Natural killer cell treated with Interleukin-12 subunit alpha and Interleukin-12 subunit beta and Interleukin-15 and Interleukin-18, amount 100 ng/mL, for 72 hours (primary cell): ENCODE measurements at places on chromosomes 5 and 9.

GRCh38 chr5:75639535-75640311 is 28.5 kb downstream of the ANKDD1B start:
- DNase-seq: no peak

DNA sequence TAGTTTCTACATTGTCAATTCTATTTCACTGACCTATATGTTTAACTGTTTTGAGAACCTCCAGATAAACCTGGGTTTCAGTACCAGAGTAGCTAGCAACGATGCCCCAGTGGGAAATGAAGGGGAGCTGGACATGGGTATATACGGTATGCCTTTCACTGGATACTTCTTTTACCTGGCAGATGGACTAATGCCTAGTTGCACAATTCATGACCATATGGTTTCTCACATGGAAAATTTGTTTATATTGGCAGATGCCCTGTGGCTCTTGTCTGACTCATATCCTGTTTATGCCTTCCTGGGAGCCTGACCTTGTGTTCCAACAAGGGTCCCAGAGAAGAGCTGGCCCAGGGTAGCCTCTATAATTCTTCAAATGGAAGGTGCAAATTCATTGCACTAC is 144.1 kb downstream of the MAT2B start:
- no peak for DNase-seq

DNA sequence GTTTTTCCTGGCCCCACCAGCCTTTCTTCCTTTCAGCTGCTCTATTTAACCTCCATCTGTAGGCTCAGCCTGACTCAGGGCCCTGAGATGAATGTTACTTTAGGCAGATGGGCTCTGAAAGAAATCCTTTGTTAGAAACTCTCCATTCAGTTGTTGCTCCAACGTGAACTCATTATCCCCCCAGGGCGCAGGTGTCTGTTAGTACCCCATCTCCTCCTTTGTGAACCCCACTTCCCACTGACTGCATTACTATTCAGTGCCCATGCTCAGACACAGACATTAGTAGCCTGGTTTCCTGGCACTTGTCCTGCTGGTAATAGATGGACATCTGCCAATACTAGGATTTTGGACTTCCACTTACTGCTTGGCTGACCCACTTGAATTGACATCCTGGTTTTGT is 1271.6 kb downstream of the PTPRD start:
- no peak for DNase-seq

GRCh38 chr5:98933445-98934072 is 4.8 kb upstream of the CHD1 start:
- no peak for DNase-seq

GRCh38 chr9:123438321-123438720 is 82.3 kb downstream of the CRB2 start:
- no peak for DNase-seq

DNA sequence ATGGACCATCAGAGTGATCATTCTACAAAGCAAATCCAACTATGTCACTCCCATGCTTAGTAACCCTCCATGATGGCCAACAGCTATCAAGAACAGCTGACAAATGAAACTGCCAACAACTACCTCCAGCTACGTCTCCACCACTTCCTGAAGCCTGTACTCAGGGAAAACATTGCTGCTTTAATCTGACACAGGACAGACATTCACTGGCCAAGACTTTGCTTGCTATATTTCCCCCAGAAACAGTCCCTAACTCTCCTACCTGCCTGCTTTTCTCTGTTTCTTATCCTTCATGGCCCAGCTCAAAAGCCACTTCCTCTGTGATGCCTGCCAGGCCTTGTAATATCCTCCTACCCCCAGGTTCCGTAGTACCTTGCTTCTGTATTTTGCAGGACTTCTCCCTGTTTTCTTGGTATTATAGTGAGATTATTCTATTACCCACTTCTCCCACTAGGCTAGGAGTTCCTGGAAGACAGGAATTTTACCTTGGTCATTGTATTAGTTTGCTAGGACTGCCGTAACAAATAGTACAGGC is 14.7 kb upstream of the RAB14 start:
- DNase-seq: no peak

- no peak for DNase-seq
These were observed 93.3 kb downstream of the DAPK1 start for GRCh38 chr9:87590996-87591395.

DNA sequence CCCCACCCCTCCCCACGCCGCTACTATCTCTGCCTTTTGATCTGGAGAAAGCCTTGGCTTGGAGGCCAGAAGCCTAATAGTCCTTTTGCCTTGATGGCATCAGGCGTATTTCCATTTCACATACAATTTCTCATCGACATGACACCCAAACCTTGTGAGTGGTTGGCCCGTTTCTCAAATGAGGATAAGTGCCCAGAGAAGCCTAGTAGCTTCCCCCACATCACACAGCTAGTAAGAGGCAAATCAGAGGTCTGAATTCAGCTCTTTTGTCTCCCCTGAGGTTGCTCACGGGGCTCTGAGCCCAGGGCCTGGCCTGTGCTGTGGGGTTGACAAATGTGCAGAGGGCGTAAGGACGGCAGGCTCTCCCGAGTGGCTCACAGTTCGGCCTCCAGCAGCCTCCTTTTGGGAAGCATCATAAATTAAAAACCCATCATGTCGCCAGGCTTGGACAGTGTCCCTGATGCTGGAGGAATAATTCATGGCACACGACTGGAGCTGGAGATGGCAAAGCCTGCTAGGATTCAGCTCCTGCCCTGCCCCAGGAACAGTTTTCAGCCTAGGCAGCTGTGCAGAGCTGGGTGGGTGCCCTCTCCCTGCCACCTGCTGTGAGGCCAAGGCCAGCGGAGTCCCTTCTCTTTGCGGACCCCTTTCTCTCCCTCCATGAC is 263.8 kb downstream of the NSG2 start:
- no peak for DNase-seq

DNA sequence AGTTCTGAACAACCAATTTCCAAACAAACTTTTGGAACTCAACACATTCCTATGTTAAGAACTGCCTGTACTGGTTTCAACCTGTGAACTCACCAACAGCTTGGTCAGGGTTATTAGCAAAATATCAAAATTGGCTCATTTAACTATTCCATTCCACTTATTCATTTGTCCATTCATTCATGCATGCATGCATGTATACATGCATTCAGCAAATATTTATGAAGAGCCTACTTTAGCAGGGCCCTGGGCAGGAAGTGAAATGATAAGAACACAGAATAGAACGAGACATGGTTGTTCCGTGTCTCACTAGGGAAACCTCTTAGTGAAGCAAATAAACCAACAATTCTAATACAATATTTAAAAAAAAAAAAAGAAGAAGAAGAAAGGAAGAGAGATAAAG is 107.4 kb downstream of the GLIS3 start:
- no peak for DNase-seq

GRCh38 chr5:852431-853401 is 1.9 kb upstream of the ZDHHC11 start:
- peak; percentile 54 for DNase-seq

DNA sequence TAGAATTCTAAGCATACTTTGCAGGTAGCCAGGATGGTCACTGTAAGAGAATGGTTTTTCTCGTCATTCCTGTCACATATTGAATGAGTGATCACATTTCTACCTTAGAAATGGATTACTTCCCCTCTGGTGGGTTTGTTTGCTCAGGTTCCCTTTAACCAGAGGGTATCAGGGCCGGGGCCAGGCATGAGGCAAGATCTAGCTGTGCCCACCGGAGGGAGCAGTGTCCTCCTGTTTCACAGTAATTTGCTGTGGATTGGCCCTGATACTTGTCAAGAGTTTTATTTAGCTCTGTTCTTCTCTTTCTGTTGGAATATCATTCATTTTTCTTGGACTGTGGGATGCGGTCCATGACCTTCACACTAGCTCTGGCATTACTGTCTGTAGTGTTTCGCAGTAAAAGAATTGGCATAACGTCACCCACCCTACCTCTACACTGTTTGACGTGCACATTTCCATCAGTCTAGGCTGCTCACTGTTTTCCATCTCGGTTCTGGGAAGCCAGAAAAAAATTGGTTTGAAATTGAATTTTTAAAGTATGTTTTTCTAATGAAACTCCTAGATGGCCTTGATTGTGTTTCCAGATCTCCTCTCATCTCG is 42.4 kb upstream of the ZBED3 start:
- DNase-seq: no peak

GRCh38 chr5:78242001-78242400 is 52.5 kb downstream of the AP3B1 start:
- no peak for DNase-seq

- no peak for DNase-seq
These were observed 455.4 kb downstream of the CAAP1 start for GRCh38 chr9:26437056-26437711.

DNA sequence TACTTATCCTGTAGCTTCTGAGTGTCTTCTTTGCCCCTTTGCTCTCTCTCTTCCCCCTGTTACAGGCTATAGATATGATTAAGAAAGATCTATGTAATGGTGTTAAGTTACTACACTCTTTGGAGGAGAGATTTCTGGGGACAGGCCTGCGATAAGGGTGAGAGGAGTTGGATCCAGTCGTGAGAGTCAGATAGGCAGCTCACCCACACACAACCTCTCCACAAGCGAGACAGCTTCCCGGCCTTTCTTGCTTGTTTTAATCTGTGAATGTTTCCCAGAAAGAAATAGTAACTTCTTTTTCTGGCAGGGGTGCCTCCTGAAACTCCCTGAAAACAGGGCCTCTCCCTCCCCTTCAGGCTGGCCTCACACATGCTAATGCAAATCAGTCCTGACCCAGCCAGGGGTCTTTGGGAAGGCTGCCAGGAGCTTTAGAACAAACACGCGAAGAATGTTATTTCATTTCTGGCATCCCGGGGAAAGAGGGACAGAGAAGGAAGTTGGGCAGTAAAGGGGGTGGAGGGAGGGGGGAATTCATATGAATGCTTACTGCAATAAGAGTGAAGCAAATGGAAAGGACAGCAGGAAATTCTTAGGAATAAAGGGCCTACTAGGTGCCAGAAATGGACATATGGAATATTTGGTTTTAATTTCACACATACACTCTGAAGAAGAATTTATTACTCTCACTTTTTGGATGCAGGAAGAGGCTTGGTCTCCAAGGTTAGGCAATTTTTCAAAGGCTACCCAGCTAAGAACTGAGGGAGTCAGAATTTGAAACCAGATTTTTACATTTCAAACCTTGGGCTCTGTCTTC is 215.8 kb upstream of the TRIM32 start:
- no peak for DNase-seq

DNA sequence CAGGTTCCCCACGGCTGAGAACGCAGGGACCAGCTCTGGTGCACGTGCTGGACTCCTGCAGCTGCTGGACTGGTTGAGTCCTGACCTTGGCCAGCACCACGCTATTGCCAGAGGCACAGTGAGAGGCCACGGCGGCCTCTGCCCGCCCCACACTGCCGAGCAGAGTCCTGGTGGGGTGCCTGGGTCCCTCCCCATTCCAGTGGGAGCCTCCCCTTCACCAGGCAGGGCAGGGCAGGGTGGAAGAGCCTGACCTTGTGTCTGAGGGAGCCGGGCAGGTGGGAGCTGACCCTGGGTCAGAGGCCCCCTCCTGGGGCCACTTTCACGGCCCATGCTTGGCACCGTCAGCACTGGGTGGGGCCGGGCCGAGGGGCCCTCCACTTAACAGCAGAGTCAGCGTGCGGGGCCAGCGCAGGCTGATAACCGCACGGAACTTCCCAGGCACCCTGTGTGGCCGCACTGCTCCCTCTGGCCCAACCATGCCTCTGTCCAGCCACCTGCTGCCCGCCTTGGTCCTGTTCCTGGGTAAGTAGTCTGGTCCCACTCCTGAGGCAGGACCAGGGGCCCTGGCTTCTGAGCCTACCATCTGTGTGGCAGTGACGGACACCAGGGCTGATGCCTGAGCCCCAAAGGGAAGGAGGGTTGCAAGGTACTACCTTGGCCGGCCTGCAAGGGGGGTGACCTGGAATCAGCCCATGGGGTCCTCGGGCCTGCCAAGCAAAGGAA is at the start of gene MAMDC4:
Gene MAMDC4 (plus strand): TSS at position 406 of the 723 bp plus-strand sequence. CDS start 71 bp downstream, at position 477.
- no peak for DNase-seq

- peak; percentile 66 for DNase-seq
These were observed 16.6 kb upstream of the HEMGN start for GRCh38 chr9:97954550-97954989.

DNA sequence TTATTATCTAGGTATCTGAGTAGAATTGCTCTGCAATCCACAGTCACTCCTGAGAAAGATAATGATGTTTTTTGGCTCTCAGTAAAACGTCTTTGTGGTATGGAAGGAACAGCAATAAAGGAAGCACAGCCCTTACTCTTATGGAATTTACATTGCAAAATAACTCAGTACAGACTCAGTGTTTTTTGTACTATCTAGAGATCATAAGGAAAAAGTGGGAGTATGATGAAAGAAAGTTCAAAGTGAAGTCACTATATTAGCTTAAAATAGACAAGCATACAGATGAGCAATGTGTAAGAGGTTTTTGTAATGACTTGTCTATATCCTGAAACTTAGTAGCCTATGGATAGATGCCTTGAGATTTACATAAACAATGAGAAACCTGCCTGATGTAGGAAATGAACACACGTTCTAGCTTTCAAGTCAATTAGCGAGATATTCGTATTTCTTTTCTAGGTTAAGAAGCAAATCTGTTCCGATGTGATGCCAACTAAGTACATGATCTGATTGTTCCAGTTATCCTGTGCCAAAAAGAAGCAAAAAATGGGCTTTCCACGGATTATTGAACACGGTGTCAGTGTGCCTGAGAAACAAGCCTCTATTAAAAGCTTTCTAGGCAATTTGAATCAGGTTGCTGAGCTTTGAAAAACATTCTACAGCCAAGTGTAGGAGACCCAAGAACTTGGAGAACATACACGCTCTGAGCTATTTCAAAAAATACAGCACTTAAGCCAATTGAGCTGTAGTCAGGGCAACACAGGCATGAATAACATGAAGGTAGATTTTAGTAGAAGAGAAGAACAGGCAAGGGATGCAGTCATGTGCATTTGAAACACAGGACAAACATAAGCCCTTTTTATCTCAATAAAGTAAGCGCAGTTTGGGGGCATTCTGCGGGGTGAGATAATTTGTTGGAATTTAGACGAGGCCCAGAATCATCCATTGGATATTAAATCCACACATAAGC is 86.3 kb upstream of the TAF11L2 start:
- DNase-seq: no peak

GRCh38 chr9:112334432-112334841 is 1.0 kb upstream of the PTBP3 start:
- no peak for DNase-seq

- DNase-seq: no peak
These were observed 103.1 kb downstream of the PAM start for GRCh38 chr5:102858221-102858620.

- no peak for DNase-seq
These were observed 109.0 kb downstream of the MLLT3 start for GRCh38 chr9:20513126-20513913.

DNA sequence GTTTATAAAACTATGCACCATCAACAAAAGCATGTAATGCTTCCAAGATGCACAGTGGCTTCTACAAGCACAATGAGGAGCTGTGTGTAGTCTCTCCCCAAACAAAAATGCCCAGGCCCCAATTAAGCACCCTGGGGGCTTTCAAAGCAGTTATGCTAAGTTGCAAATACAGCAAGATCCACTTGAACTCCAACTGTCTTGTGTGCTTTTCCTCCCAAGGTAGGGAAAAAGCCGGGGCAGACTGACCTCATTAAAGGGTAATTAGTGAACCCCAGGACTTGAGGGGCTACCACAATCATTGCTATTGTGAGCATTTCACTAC is 13.1 kb downstream of the ZNF608 start:
- DNase-seq: no peak
